ENCODE measurements at places on chromosomes 5 and 9.

DNA sequence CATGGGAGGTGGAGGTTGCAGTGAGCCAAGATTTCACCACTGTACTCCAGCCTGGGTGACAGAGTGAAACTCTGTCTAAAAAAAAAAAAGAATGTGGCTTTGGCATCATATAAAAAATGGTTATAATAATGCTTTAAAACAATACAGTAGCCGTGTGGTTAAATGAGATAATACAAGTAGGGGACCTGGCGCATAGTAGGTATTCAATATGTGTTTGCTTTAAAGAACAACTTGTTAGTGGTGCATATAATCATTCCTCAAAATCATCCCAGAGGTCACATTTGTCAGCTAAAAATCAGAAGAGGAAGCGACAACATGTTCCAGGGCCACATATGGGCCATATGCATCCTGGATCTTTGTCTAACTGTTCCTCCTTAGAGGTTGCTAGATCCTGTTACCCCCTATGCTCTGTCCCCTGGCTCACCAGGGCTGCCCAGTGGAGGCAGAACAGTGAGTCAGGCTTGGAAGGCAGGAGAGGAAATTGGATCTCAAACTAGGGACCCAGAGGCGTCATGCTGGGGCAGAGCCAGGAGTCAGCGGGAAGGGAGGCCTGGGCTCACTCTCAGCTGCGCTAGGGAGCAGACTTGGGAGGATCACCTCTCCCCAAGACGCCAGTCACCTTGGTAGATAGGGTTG is 27.7 kb downstream of the LHX6 start:
- DNase-seq: no peak

DNA sequence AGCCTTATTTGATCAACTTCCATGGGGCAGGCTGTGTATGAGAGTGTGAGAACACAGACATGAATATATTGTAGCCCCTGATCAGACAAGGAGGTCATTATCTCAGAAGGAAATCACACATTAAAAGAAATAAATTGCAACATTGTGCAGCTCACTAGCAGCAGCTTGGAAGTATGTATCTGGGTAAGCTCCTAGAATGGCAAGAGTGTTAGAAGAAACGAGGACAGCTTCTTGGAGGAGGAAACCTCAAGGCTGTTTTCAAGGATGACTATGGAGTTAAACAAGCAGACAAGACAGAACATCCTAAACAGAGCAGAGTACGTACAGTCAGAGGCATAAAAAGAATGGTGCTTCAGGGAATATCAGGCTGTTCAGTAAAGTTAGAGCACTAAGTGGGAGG is 511.0 kb downstream of the SLCO4C1 start:
- DNase-seq: no peak

DNA sequence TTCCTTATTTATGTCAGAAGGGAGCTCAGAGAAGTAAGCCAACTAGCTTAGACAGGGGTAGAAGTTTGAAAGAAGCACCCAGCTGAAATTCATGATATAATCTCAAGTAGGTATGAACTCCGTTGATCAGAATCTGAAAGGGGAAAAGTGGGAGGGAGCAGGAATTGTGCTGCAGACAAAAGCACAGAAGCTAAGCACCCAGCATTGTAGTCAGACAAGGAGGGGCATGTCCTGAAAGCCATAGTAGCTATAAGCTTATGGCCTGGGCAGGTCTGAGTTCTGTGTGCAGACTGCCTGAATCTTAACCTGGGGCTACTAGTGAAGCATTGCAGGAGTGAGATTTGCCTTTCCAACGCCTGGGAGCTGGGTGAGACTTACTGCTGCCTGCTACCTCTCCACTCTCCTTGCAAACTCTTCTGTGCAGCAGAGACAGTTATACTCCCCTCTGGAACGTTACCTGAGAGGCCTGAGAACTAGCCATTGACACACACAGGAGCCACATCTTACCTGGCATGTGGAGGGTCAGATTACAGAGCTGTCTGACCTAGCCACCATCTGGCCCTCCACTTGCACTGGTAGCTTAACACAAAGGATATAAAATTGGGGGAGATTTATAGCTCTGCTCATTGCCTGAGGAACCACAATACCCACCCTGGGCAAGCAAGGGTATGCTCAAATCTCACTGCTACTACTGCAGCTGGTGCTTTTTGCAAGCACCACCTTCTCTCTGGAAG is 9.8 kb upstream of the CYLC2 start:
- DNase-seq: no peak

- DNase-seq: peak; percentile 9
These were observed 1944.2 kb upstream of the NUDT12 start for GRCh38 chr5:105506692-105507277.

- no peak for DNase-seq
These were observed 216.3 kb downstream of the CDK5RAP2 start for GRCh38 chr9:120363697-120364096.

GRCh38 chr9:99851500-99851822 is 29.8 kb downstream of the NR4A3 start:
- DNase-seq: peak; percentile 77

- no peak for DNase-seq
These were observed 96.5 kb downstream of the JAKMIP2 start for GRCh38 chr5:147685993-147686392.

- peak; percentile 73 for DNase-seq
These were observed 2.3 kb downstream of the HAPLN1 start for GRCh38 chr5:83718195-83718825.

DNA sequence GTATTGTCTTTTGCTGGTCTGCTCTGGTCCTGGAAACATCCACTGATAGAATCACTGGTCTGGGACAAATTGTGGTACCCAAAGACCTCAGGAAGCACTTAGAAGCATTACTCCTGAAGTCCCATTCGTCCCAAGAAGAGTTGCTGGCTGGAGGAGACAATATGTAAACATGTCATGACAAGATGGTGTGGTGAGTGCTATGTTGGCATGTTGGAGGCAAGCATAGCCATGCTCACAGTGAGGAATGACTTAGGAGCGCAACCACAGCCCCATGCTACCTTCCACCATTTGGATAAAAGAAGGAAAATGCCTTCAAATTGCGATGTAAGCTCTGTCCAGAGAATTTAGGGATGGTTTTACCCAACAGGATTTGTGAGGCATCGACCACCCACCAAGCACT is 115.8 kb upstream of the STC2 start:
- DNase-seq: no peak

GRCh38 chr9:126705767-126706697 is 92.3 kb downstream of the LMX1B start:
- peak; percentile 66 for DNase-seq

All from GM12865 (cell line).